Stimulated activated CD8-positive, alpha-beta memory T cell treated with anti-CD3 and anti-CD28 coated beads, Interleukin-12 subunit alpha, Interleukin-12 subunit beta, amount 100 ng/mL, for 1 hour (primary cell): ENCODE measurements at places on chromosomes 12 and 14.

- no peak for DNase-seq
These were observed 19.8 kb upstream of the CAPRIN2 start for GRCh38 chr12:30774599-30774998.

DNA sequence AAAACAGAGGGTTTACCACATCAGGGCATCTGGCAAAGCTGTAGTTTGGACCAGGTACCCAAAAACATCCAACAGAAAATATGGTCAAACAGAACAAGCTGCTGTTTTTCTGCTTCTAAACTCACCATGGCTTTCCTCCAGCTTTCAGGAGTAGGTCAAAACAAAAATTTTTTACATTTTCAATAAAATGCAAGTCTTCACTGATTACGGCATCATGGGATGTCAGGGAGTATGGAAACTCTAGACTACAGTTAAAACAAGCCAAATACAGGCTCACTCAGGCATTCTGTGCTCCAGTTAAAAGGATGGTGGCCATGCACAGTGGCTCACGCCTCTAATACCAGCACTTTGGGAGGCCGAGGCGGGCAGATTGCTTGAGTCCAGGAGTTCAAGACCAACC is 47.1 kb upstream of the PSMA6 start:
- no peak for DNase-seq

- DNase-seq, result no peak
These were observed 164.5 kb downstream of the SLC38A4 start for GRCh38 chr12:46661110-46661845.

DNA sequence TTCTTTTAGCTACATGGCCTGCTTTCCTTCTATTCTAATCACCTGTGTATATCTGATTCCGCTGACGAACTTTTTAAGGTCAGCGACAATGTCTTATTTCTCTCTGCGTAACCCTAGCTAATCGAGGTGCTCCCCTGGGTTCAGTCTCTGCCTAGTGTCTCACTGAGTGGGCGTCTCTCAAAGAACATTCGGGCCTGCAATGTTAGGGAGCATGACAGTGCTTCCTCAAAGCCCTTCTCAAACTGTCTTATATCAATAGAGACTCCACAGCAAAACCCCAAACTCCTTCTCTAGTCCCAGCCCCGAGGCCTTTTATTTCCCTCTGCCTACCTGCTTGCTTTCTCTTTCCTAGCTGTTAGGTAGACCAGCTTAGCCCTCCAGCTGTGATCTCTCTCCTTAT is 13.7 kb upstream of the RPS6KL1 start:
- no peak for DNase-seq

- no peak for DNase-seq
These were observed 109.6 kb downstream of the FOXN3 start for GRCh38 chr14:89307409-89307808.

DNA sequence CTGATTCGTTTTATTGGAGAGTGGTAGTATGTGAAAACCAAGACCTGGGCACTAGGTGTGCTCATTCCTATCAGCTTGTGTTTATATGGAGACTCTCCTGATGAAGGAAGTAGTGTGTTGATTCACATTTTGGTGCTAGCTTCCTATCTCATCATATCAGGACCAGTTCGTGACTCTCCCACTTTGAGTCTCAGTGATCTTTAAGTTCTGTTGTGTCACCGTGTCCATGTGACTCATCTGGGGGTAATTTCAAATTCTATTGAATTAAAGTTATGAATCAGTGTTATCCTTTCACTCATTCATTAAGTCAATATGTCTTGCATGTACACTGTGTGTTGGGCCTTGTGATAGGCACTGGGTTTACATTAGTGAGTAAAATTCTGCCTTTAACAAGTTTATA is 180.2 kb downstream of the CACNA1C start:
- DNase-seq, result no peak

GRCh38 chr12:95615749-95616148 is 64.5 kb upstream of the USP44 start:
- DNase-seq, result no peak

- DNase-seq, result no peak
These were observed 394.0 kb upstream of the SYT1 start for GRCh38 chr12:78470354-78471195.

- DNase-seq, result no peak
These were observed 11.2 kb upstream of the TCP11L2 start for GRCh38 chr12:106291342-106291741.

GRCh38 chr12:108969622-108970021 is 51.2 kb downstream of the SVOP start:
- no peak for DNase-seq

- DNase-seq, result no peak
These were observed 18.0 kb upstream of the RNASE10 start for GRCh38 chr14:20487396-20487725.

DNA sequence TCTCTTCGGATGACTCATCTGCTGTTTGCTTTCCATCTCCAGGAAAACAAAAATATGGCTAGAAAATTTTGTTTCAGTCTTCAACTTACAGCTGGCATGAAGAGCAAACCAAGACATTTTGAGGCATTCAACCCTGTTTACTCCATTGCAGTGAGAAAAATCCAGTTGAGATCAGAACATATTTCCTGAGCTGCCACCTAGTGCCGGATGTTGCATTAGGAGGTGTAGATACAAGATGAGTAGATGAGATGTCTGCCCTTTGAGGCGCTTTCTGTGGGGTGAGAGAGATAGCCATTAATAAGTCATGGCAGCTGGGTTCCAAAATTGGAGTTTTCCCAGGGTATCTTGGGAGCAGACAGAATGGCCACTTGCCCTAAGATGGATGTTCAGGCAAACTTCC is 171.1 kb downstream of the PRKCH start:
- no peak for DNase-seq

- no peak for DNase-seq
These were observed 1284.3 kb upstream of the TMEM132C start for GRCh38 chr12:126982707-126983106.

GRCh38 chr12:54692353-54692752 is 44.2 kb upstream of the DCD start:
- DNase-seq, result no peak

GRCh38 chr14:24254630-24255392 is 8.2 kb downstream of the TGM1 start:
- DNase-seq, result no peak

GRCh38 chr12:1373901-1374735 is 220.3 kb downstream of the FBXL14 start:
- DNase-seq, result no peak

DNA sequence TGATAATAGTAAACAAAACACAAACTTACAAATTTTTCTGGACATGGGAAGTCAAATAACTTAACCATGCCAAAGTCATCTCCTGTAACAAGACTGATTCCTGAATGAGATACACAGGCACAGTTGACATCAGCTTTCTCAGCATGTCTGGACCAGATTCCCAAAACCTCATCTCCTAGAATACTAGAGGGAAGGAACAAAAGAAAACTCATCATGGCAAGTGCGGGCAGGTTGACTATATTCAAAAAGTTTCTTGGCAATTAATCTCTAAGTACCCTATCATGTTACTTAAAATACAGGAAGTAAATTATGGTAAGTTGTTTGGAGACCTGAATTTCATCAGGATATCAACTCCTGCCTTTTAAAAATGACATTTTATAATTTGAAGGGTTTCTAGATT is 53.9 kb downstream of the ZC3H14 start:
- no peak for DNase-seq
